Amygdala (tissue), 56 donors: ENCODE measurements at places on chromosomes 6 and 20.

DNA sequence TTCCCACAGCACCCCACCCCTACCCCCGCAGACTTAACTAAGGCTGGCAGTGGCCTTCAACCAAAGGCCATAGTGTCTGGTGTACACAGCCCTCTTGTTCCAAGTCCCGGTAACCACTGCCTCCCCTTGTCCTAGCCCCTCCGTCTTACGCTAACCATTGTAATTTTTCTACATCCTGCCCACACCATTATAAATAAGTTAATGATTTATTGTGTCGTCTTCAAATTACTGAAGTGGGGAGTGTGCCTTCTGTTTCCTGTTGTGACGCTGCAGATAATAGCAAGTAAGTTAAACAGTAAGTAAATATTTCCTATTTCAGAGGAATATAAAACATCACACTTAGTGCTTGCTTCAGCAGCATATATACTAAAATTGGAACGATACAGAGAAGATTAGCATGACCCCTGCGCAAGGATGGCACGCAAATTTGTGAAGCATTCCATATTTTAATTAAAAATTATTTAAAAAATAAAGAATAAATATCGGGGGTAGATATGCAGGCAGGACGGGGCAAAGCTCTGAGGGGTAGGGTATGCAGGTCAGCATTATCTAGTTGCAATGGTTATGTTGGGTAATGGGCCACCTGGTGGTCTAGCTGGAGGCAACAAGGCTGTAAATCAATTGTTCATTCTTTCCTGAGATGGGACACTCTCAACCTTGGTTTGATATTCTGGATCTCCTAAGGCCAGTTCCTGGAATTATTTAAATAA lies 15.1 kb downstream of the SRSF6 start:
- no peak for DNase-seq

GRCh38 chr6:111843347-111844147 lies 29.7 kb downstream of the FYN start:
- no peak for DNase-seq

- DNase-seq = no peak
Measured at GRCh38 chr6:16562498-16562897, 198.8 kb downstream of the ATXN1 start.

GRCh38 chr6:125810445-125810844 lies 19.7 kb downstream of the NCOA7 start:
- no peak for DNase-seq

DNA sequence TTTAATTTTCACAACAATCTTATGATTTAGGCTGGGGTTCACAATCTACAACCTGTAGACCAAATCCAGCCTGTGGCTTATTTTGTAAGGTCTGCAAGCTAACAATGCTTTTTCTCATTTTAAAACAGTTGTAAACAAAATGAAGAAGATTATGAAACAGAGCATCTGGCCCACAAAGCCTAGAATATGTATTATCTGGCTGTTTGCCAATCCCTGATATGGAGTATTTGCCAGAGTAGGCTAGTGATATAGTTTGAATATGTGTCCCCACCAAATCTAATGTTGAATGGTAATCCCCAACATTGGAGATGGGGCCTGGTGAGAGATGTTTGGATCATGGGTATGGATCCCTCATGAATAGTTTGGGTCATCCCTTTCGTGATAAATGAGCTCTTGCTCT lies 201.8 kb downstream of the DHX35 start:
- no peak for DNase-seq

DNA sequence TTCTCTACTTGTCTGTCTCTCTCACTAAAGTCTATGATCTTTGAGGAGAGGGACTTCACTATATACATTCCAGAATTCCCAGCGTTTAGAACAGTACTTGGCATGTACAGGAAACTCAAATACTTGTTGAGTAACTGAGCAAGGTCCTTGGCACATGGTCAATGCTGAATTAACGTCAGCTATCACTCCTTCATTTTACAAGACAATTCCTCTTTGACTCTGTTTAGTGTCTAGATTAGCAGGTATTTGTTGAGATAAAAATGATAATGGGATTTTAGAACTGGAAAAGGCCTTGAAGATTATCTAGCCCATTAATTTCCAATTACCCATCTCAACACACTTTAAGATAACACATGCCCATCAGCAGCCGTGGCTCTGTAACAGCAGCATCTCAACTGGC lies 6.6 kb upstream of the GUCA1B start:
- DNase-seq = no peak

DNA sequence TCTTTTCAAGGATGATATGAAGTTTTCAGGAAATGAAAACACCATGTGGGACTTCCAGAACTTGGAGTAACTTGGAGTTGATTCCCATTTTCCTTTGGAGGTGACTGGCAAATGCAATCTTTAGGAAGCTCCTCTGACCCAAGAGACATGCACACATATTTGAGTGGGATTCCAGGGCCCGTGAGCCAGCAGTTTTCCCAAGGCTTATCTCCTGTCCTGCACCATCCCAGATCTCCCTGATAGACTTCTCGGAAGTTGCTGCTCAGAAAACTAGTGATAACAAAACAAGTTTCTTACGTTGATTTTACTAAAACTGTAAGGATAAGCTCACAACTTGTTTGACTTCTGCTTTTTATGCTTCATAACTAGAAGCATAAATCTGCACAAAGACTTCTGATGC lies 25.6 kb downstream of the SLC35F1 start:
- DNase-seq = no peak

GRCh38 chr6:47290124-47290834 lies 19.4 kb downstream of the TNFRSF21 start:
- no peak for DNase-seq

DNA sequence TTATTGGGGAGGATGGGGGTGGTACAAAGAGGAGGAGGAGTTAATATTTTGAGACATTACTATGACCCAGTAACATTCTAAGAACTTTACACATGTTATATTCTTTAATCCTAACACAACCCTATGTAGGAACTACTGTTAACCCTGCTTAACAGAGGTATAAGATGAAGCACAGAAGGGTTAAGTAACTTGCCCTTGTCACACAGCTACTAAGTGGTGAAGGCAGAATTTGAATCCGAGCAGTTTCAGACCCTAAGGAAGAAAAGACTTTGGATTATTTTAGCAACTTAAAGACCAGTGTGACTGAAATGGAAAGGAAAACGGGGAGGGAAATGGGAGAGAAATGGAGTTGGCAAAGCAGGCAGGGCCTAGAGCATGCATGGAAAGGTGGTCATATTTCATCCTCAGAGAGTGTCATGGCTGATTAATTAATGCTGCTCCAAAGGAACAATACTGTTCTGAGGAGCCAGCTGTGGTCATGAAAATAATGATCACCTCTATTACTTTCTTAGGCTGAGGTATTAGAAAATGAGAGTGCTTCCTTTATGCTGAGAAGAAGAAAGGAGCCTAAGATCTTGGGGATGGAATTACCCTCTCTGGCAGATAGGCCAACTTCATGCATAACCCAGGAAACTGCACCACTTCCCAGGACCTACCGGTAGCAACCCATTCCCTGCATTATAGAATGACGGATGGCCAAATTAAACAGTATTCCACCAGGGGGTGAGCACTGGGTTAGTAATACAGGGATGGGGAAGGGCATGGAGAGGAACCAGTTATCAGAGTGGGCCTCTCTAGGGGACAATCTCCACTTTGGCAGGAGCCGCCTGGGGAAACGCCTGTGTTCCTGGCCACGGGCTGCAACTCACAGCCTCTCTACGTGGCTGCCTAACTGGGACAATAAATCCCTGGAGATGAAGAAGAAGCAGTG lies 50.1 kb upstream of the TNFAIP3 start:
- no peak for DNase-seq

DNA sequence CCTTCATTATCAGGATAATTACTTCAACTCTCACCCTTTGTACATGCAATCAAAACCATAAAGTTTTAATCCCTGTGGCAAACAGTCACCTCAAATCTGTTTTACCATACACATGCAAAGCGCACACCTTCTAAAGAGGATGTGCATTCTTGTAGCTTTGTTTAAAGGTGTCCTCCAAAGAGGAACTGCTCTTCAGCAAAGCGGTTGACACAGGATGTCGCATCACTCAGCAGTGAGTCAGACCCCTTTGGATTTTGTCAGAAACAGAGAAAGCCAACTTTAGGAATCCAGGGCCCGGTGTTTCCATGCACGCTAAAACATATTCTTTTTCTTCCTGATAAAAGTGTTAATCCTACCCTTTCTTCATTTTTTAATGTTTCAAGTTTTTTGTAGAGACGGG lies 268.3 kb upstream of the ARID1B start:
- DNase-seq = no peak

GRCh38 chr6:147023581-147023980 lies 180.6 kb upstream of the STXBP5 start:
- DNase-seq = no peak

- no peak for DNase-seq
Measured at GRCh38 chr6:49326347-49326746, 136.7 kb downstream of the MMUT start.

GRCh38 chr20:51574248-51575033 lies 31.9 kb upstream of the NFATC2 start:
- no peak for DNase-seq

DNA sequence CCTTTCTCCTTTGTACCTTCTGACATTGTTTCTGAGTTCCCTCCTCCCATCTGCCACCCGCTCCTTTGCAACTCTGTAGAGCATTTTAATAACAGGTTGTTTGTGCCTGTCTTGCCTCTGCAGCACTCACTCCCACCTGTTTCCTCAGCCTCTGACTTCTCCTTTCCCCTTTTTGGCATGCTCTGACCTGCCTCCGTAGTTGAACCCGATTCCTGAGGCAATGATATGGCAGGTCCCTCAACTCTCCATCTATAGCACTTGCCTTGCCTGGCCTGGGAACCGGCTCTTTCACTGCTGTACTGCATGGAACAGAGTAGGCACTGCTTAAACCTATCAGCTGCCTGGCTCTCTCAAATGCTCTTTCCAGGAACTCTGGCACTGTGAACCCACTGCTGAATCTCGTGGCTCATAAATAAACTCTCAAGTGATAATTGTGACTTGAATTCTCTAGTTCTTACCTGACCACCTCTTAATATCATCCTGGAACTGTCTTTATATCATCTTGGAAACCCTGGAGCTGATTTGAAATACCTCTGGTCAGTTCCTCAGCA lies 50.3 kb downstream of the UTRN start:
- DNase-seq = no peak

DNA sequence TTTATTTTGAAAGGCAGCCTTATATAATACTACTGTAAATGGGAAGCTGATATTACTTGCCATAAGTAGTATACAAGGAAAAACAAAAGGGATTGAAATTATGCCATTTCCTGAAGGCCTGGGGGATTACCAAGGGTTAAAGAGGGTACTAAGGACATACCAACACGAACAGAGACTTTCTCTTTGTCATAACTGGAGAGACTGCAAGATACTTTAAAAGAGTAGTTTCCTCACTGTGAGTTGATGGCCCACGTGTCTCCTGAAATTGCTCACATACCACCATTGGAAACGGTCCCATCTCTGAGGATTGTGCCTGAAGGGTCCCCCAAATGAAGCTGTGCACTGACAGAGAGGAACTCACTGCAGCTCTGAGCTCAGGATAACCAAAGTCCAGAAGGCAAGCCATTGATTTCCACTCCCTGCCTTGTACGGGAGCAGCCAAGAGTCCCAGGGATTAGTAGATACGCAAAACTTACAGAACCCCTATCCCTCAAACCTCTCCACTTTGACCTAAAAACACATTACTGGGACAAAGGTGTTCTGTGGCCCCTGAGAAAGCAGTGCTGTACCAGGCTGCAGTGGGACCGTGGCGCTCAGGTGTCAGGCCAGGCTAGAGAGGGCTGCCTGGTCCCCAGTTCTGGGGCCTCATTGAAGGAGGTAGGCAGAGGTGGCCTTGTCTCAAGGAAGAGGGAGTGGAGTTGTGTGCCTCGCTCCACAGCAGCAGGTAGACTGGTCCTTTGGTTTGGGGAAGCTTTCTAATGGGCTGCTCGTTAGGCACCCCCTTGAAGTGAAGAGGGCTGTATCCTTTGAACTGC lies 15.2 kb downstream of the PSMG4 start:
- no peak for DNase-seq
